ENCODE measurements at places on chromosomes 2 and 18.
A peak's percentile ranks its signal among the peaks of the same experiment; 100 is the strongest.

- H3K4me3 ChIP-seq: no peak overlapping the region
- no peak for DNase-seq
- no peaks in the 10 kb centered on the region for H3K36me3 ChIP-seq
- H3K27ac ChIP-seq: no peak overlapping the region
- no peaks in the 10 kb centered on the region for H3K4me1 ChIP-seq
- H3K27me3 ChIP-seq: no peaks in the 10 kb centered on the region
Measured at GRCh38 chr2:186348200-186348599, 137.9 kb upstream of the ZC3H15 start.

- no peaks in the 10 kb centered on the region for H3K4me1 ChIP-seq
- H3K27me3 ChIP-seq: no peaks in the 10 kb centered on the region
- no peak overlapping the region for H3K27ac ChIP-seq
- no peaks in the 10 kb centered on the region for H3K36me3 ChIP-seq
- H3K4me3 ChIP-seq: no peak overlapping the region
- DNase-seq: no peak
Measured at GRCh38 chr2:226207671-226208070, 591.9 kb downstream of the IRS1 start.

GRCh38 chr18:41135146-41135545 lies 819.9 kb upstream of the PIK3C3 start:
- no peak for DNase-seq
- H3K27me3 ChIP-seq: no peaks in the 10 kb centered on the region
- H3K27ac ChIP-seq: no peak overlapping the region
- no peaks in the 10 kb centered on the region for H3K4me1 ChIP-seq
- no peaks in the 10 kb centered on the region for H3K36me3 ChIP-seq

- H3K4me3 ChIP-seq: no peak overlapping the region
- DNase-seq: no peak
- no peaks in the 10 kb centered on the region for H3K27me3 ChIP-seq
- H3K27ac ChIP-seq: no peak overlapping the region
- H3K36me3 ChIP-seq: no peaks in the 10 kb centered on the region
- no peaks in the 10 kb centered on the region for H3K4me1 ChIP-seq
Measured at GRCh38 chr2:119025013-119025412, 83.0 kb downstream of the MARCO start.

DNA sequence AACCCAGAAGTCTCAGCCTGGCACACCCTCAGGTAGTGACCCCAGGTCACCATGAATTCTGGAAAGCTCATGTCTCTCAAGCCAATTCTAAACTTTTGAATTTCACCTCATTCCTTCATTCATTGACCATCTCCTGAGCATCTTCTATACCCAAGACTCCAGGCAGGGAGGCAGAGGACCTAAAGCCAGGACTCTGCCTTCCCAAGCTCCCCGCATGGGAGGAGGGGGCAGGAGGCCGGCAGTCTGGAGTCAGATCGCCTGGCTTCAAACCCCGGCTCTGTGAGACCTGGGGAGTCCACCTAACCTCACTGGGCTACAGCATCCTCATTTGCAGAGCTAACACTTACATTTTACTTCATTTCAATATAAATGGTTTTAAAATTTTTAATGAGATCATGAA lies 59.0 kb downstream of the SMAD7 start:
- H3K36me3 ChIP-seq: no peaks in the 10 kb centered on the region
- H3K27me3 ChIP-seq: no peaks in the 10 kb centered on the region
- DNase-seq: no peak
- H3K4me1 ChIP-seq: 0 out of 2 replicates have a peak, but pooled peaks cover 3% of the 10 kb centered on the region
- H3K27ac ChIP-seq: no peak overlapping the region

DNA sequence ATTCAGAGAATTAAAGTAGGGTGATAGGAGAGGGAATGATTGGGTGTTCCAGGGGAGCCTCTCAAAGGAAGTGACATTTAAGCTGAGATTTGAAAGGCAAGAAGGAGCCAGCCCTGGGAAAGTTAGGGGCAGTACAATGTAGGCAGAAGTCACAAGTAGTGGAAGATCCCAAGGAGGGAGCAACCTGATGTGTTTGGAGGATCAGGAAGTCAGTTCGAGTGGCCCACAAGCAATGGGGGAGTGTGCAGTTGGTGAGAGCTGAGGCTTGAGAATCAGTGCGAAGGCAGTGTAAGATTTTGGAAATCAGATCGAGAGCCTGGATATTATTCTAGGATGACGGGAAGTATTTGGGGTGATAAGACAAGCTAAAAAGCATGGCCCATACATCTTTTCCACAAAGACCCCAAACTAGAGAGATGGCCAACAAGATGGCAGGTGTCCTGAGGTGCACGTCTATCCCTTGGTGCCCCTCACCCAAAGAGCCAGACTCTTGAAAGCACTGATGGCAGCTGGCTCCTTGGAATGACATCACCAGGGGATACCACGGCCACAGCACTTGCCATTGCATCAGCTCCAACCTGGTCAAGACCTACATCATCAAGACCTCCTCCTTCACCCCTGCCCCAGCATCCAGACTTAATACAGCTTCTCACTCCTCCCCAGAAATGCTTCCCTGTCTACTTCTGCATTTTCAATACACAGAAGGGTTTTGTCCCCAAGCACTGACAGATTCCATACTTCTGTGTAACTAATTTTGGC lies 127.3 kb downstream of the BCL2 start:
- H3K36me3 ChIP-seq: no peaks in the 10 kb centered on the region
- H3K27me3 ChIP-seq: no peaks in the 10 kb centered on the region
- no peak overlapping the region for H3K27ac ChIP-seq
- no peak overlapping the region for H3K4me3 ChIP-seq

DNA sequence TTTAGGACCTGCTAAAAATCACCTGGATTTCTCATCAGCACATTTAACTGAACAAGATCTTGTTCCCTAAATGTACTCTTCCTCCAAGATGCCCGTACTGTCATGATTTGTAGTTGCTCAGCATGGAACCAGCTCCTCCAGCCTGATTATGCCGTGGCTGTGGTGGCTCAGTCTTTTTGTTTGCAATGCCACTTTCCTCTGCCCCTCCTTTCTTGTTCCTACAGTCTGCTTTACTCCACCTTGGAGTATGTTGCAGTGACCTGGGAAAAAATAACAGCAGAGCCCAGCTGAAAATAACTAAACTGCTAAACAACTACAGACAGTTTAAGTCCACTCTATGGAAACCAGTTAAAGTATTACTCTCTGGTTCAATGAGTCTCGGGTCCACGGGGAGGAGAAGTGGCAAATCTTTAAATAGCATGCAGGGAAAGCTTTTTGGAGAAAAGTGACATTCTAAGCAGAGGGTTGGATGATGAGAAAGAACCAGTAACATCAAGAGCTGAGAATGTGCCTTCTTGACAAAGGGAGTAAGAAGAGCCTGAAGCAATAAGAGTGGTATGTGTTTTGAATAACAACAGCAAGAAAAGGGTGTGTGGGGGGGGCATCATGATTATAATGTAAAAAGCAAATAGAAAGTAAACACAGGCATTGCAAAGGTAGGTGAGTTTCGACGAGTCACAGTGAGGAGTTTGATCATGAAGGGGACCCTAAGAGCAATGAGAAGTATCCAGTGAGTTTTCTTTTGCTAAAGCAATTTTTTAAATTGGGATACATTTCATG lies 225.7 kb downstream of the TMX3 start:
- no peak for DNase-seq
- H3K4me3 ChIP-seq: no peak overlapping the region
- H3K27me3 ChIP-seq: no peaks in the 10 kb centered on the region
- H3K4me1 ChIP-seq: no peaks in the 10 kb centered on the region
- no peaks in the 10 kb centered on the region for H3K36me3 ChIP-seq
- H3K27ac ChIP-seq: no peak overlapping the region

DNA sequence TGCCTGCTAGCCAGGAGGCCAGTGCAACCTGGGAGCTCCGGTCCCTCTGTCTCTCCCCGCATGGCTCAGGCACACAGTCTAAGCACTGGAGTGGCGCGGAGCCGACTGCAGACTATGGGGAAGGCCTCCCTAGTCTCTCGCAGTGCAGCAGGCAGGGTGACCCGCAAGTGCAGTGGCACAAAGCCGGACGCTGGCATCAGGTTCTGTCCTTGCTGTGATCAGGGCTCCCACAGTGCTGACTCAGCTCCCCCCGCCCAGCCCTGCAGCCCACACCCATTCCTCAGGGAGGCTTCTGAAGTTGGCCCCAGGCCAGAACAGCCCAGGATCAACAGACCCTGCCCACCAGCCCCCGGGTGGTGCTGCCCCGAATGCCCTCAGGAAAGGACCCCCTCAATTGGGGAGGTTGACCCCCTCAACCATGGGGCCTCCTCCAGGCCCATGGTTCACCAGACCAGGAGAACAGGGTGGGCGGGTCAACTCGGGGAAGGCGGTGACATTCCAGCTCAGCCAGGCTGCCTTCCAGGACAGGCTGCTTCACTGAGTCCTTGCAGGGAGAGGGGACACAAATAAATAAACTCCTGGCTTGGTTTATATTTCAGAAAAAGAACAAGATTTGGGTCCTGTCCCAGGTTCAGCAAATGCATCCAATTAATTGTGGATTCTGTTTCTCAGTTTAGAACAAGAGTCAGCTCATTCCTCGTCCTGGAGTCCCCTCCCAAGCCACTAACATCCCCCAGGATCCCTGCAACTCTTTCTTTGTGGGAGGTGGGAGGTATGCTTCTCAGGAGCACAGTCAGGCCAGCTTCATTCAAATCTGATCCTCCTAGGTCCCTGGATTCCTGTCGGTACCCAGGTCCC lies 12.2 kb downstream of the BIN1 start:
- no peaks in the 10 kb centered on the region for H3K27me3 ChIP-seq
- peaks cover 3% of the 10 kb centered on the region for H3K36me3 ChIP-seq
- H3K4me3 ChIP-seq: no peak overlapping the region
- no peak for DNase-seq
- peaks cover 68% of the 10 kb centered on the region for H3K4me1 ChIP-seq

DNA sequence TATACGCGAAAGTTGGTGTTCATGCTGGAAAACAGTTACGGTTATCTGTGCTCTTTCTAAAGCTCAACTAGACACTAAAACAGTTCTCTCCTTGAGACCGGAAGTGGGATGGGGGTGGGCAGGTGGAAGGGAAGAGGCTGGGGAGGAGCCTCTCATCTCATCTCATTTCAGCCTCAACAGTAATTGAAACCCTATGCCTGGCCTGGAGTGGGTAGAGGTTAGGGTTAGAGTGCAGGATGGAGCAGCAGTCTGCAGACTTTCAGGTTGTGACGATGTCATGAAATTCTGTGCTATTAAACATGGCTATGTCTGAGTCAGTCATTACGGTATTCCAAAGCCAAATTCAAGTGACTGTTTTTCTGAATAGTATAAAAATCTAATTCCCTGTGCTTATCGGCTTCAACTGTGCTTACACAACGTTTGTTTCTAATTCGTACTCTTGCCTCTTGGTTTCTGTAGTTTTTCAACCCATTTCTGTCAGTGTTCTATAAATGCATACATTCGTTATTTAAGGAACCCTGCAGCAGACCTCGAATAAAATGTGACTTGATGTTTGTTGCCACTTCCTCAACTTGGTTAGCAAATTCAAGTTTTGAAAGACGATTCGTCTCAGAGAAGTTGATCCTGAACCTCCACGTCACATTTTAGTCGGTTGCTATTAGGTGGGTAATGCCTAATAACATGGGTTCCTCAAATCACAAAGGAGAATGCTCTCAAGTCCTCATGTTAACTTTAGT lies 75.8 kb upstream of the TCF7L1 start:
- H3K36me3 ChIP-seq: no peaks in the 10 kb centered on the region
- H3K27ac ChIP-seq: no peak overlapping the region
- H3K4me1 ChIP-seq: peaks cover 13% of the 10 kb centered on the region
- DNase-seq: no peak
- H3K27me3 ChIP-seq: no peaks in the 10 kb centered on the region

GRCh38 chr2:16553226-16553625 lies 112.4 kb downstream of the CYRIA start:
- no peak overlapping the region for H3K4me3 ChIP-seq
- peak; percentile 61 for DNase-seq

- DNase-seq: no peak
- no peaks in the 10 kb centered on the region for H3K27me3 ChIP-seq
- H3K4me1 ChIP-seq: no peaks in the 10 kb centered on the region
- H3K36me3 ChIP-seq: no peaks in the 10 kb centered on the region
Measured at GRCh38 chr2:85719609-85720240, 25.6 kb downstream of the GNLY start.

GRCh38 chr2:162016080-162016479 lies 57.9 kb downstream of the DPP4 start:
- no peak for DNase-seq
- peaks cover 9% of the 10 kb centered on the region for H3K36me3 ChIP-seq
- no peaks in the 10 kb centered on the region for H3K27me3 ChIP-seq

GRCh38 chr2:218821605-218822211 lies 9.9 kb downstream of the PRKAG3 start:
- H3K27ac ChIP-seq: no peak overlapping the region
- DNase-seq: no peak
- no peaks in the 10 kb centered on the region for H3K36me3 ChIP-seq
- H3K27me3 ChIP-seq: no peaks in the 10 kb centered on the region
- H3K4me1 ChIP-seq: no peaks in the 10 kb centered on the region

- H3K27ac ChIP-seq: no peak overlapping the region
- no peaks in the 10 kb centered on the region for H3K27me3 ChIP-seq
- DNase-seq: no peak
- H3K4me3 ChIP-seq: no peak overlapping the region
- no peaks in the 10 kb centered on the region for H3K4me1 ChIP-seq
Measured at GRCh38 chr2:88307817-88308216, 137.7 kb downstream of the THNSL2 start.

DNA sequence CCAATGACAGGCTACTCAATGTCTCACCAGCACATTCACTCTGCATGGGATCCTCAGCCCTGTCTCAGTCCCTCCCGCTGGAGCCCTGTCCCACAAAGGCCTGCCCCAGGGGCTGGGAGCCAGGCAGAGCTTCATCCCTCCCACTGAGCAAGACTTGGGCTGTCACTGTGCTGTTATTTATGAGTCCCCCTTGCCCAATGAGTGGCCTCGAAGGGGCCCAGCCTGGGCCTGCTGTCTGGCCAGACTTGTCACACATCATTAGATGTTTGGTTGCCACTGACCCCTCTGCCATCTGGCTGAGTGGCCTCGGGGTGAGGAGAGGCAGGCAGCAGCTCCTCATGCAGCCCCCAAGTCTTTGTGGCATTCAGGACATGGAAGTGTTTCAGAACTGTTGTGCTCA lies 330.6 kb upstream of the SKOR2 start:
- DNase-seq: no peak
- no peak overlapping the region for H3K27ac ChIP-seq
- H3K36me3 ChIP-seq: no peaks in the 10 kb centered on the region
